ENCODE measurements at places on chromosomes 1 and 21. TPM values are rescaled to one million over a fixed set of nuclear protein-coding genes. Genes with fewer than 3 reads are reported as not detected.

CYP2J2 gene
- total RNA-seq: 1.4 TPM

MAP3K21 gene
- total RNA-seq: 9.1 TPM

S1PR1 gene
- 134 TPM for total RNA-seq

ROR1 gene
- total RNA-seq: 21.4 TPM

RPE65 gene
- not detected for total RNA-seq

NBPF8 gene
- 10.1 TPM for total RNA-seq

MIB2 gene
- 88.7 TPM for total RNA-seq

DNTTIP2 gene
- 49.0 TPM for total RNA-seq

KRTAP19-5 gene
- total RNA-seq: not detected

CD247 gene
- total RNA-seq: 8.9 TPM

TMEM200B gene
- total RNA-seq: 8.7 TPM

HSPA6 gene
- 10.9 TPM for total RNA-seq

KCNA3 gene
- total RNA-seq: 8.9 TPM

DNA sequence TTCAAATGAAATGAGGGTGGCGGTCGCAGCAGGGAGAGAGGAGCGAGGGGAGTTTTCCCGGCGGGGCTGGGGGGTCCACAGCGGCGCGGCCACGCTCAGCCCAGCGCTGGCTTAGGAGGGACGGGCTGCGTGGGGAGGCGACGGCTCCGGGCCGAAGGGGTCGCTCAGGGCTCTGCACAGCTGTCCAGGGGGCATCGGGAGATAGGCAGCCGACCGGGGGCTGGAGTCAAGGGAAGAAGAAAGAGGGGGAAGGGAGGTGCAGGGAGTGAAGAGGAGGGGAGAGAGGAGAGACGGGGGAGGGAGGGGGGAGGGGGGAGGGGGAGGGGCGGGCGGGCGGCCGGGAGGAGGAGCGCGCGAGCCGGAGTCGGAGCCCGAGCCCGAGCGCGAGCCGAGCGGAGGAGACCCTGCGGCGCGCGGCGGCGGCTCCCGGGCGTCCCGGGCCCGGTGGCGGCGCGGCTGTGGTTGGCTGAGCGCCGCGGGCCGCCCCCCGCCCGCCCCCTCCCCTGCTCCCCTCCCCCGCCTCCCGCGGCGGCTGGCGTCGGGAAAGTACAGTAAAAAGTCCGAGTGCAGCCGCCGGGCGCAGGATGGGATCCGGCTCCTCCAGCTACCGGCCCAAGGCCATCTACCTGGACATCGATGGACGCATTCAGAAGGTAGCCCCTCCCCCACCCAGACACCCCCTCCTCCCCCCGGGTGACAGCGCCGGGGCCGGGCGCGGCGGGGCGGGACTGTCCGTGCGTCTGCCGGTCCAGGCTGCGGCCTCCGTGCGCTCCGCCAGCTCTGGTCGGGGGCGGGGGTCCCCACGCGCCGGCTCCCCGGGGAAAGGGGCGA is at the start of gene PDE9A:
TSS of gene PDE9A (plus strand) at position 391 of the 831 bp plus-strand sequence. CDS start at position 585, 194 bp downstream.
- peak; percentile 70 for DNase-seq

- no peak for DNase-seq
Measured at GRCh38 chr1:93625582-93626327, 55.9 kb downstream of the BCAR3 start.

- DNase-seq: peak; percentile 71
Measured at GRCh38 chr1:10484521-10484920, 9.8 kb downstream of the PEX14 start.

DNA sequence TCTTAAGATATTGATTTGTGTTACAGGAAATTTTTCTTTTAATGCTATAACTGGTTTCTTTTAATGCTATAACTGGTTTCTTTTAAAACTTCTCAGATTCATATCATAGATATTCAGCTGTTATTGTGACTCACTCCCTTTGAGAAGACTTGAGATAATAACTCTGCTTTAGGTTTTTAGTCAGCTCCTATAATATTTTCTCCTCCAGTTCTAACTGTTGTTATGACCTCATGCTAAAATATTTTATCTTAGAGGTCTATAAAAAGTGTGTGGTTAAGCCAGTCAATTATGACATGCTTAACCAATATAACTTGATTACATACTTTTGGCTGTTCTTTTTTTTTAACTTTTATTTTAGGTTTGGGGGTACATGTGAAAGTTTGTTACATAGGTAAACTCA is 280.2 kb downstream of the PTGER3 start:
- DNase-seq: no peak

DNA sequence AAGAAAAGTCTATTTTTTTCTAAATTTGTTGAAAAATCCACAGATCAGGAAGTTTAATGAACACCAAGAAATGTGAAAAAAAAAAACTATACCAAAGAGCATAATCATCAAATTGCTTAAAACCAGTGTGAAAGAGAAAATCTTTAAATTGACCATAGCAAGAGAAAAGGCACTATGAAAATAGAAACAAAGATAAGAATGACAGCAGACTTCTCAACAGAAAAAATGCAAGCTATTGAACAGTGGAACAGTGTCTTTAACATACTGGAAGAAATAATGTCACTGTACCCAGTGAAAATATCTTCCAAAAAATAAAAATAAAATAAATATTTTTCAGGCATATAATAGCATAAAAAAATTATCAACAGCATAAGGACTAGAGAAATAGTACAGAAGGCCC is 243.0 kb upstream of the GJB5 start:
- no peak for DNase-seq

GRCh38 chr1:87452648-87453047 is 124.0 kb downstream of the LMO4 start:
- DNase-seq: no peak

DNA sequence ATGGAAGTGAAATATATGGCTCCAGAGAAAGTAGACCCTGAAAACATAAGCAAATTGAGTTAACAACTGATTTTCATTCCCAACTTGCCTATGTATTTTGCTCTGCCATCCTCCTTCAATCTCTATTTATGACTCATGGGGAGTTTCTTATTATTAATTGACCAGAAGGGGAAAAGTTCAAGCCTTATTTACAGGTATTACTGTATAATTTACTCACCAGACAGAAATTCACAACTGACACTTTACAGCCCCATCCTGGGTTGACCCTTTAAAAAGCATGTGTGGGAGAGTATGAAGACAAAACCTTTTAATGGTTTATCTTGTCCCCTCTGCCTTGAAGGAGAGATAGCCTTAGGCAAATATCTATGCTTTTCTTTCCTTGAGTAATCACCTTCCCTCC is 39.8 kb upstream of the C1orf53 start:
- no peak for DNase-seq

GRCh38 chr1:162701286-162701685 is 69.0 kb downstream of the DDR2 start:
- no peak for DNase-seq

DNA sequence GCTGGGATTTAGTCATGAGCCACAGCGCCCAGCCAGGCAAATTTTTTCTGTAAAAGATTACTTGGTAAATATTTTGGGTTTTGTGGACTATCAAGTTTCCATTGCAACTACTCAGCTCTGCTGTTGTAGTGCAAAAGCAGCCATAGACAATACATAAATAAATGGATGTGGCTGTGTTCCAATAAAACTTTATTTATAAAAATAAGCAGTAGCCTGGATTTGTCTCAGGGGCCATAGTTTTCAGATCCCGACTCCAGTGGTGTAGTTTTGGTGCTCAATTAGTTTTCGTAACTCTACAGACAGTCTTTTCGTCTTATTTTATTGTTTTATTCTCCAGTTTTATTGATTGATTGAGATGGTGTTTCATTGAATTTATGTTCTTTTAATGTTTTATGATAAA is 80.1 kb upstream of the IVNS1ABP start:
- DNase-seq: no peak

DNA sequence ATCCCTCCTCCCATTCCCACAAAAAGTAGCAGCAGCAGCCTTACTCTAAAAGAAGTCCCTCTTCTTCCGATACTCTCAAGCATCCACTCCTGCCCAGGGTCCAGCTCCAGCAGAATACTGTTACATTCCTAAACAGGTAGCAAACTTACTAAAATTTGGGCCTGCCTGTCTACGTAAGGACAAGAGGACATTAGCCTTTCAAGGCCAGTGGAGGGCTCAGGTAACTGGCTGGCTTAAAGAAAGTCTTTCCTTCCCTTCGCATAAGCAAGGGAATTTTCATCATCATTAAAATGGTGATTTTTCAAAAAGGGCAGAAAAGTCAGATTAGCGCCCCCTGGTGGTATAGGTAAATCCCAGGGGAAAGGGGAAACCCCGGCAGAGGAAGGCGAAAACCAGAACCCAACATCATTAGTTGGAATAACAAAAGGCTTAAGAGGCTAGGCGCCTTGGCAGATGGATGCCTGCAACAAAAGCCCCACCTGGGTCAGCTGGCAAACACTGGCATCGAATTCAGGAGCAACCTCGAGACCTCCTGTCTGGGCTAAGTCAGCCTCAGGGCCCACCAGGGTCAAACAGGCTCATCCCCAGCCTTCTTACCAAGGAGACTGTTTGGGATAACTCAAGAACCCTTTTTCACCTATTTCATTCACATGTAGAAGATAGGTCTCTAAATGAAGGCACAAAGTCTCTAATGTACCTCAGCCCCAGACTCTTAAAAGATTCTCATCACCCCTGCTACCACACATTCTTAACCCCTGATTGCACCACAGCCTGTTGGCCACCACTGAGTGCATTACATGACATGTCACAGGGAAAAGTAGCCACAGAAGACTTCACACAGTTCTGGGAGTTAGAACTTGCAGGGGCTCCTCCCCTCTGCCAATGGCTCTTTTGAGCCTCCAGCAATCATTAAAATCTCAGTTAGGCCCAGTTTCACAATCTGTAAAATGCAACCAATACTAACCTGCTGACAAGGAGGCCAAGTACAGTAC is 36.7 kb downstream of the ERI3 start:
- no peak for DNase-seq

DNA sequence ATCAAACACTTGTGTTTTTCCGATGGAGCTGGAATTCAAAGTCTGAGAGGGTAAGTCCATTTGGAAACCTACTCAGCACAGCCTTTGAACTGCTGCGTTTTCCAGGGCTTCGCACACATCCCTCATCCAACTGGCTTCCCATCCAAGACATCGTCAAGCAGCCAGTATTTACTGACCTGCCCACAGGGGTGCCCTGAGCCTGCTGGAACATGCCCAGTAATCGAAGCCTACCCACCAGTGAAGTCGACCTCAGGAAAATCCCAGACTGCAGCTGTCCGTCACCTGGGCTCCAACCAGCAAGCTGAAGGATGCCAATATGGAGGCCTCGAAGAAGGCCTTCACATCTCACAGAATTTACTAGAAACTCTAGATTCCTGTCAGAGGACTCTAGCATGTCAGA is 261.6 kb downstream of the PLPP3 start:
- DNase-seq: no peak

GRCh38 chr21:44959376-44960091 is 19.7 kb downstream of the SLX9 start:
- no peak for DNase-seq

DNA sequence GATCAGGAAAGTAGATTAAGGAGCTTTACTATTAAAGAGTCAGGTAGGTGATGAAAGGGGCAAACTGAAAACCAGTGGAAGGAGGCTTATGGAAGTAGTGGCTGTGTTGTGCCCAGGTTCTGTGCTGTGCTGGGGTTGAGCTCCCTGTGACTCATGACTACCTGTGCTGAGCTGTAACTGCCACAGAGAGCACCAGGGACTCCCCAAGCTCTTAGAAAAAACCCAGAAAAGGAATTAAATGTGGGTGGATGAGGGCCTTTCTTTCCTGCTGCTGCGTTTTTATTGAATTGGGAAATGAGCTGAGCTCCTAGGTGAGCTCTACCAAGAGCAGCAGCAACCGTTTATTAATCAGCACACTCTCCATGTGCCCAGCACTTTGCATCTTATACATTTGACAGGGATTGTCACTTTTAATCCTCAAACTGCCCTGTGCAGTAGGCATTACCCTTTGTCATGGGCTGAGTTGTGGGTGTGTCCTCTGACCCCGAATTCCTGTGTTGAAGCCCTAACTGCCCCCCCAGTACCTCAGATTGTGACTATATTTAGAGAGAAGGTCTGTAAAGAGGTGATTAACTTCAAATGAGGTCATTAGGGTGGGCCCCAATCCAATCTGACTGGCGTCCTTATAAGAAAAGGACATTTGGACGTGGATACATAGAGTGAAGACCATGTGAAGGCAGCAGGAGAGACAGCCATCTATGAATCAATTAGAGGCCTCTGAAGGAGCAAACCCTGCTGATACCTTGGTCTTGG is 65.4 kb downstream of the AK4 start:
- no peak for DNase-seq

DNA sequence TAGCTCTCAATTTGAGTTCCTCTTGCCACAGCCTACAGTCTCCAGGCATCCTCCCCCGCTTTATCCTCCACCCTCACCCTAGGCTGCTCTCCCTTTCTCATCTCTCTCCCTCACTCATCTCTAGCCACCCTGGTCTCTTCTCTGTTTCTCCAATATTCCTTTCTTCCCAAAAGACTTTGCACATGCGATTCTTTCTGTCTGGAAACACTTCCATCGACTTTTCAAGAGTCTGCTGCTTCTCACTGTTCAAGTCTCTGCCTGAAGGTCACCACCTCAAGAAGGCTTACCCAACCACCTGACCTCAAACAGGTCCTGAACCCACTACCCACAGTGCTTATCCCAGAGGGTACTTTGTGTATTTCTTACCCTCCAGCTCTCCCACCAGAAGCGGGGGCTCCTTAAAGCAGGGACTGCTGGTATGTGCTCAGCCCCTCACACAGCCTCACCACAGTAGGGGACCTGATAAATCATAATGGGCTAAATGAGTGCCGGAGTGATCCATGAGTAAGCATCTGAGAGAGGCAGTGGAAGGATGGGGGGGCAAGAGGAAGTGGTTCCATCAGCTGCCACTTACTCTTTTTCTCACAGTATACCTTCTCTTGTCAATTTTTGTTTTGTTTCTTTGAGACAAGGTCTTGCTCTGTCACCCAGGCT is 14.3 kb upstream of the KRTAP19-8 start:
- DNase-seq: no peak

GRCh38 chr1:47469390-47469759 is 31.5 kb downstream of the FOXD2 start:
- no peak for DNase-seq

GRCh38 chr1:229025576-229025975 is 245.3 kb upstream of the RAB4A start:
- no peak for DNase-seq

GRCh38 chr21:35437941-35438340 is 388.8 kb upstream of the RUNX1 start:
- DNase-seq: no peak

DNA sequence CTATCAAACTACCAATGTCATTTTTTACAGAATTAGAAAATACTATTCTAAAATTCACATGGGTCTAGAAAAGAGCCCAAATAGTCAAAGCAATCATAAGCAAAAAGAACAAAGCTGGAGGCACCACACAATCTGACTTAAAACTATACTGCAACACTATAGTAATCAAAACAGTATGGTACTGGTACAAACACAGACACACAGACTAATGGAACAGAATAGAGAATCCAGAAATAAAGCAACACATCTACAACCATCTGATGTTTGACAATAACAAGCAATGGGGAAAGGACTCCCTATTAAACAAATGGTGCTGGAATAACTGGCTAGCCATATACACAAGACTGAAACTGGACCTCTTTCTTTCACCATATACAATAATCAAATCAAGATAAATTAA is 39.8 kb downstream of the CD53 start:
- DNase-seq: no peak

- no peak for DNase-seq
Measured at GRCh38 chr1:179043907-179044306, 18.2 kb downstream of the FAM20B start.
